Endodermal cell (in vitro differentiated cells): ENCODE measurements at places on chromosomes 13 and 19. TPM values are rescaled to one million over a fixed set of nuclear protein-coding genes. Genes with fewer than 3 reads are reported as not detected.

DNA sequence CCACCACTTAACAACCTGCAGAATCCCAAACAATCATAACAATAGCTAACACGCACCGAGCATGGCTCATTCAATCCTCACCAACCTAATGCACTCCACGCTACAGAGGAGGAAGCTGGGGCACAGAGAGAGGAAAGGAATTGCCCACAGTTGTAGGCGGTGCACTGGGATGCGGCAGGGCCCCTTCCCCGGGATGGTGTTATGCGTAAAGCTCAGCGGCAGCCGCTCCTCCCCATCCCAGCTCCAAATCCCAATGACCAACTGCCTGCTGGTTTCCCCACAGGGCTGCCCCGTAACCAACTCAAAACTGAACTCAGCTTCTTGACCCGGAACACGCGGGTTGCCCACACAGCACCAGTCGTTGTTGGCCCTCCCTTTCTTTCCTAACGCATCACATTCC is 42.2 kb downstream of the SERP2 start:
- DNase-seq: peak; percentile 65

Gene MLNR
- total RNA-seq: 0.32 and 0.35 TPM in 2 replicates

Gene CATSPERD
- total RNA-seq: not detected in 3 replicates

Gene ZNF541
- not detected in 2 replicates for total RNA-seq
